ENCODE measurements at places on chromosomes 2 and 18.

GRCh38 chr18:36582988-36583745, 245.6 kb downstream of the TPGS2 start:
- no peak for DNase-seq

- DNase-seq: no peak
Measured at GRCh38 chr2:9001229-9001628, 2.3 kb downstream of the MBOAT2 start.

DNA sequence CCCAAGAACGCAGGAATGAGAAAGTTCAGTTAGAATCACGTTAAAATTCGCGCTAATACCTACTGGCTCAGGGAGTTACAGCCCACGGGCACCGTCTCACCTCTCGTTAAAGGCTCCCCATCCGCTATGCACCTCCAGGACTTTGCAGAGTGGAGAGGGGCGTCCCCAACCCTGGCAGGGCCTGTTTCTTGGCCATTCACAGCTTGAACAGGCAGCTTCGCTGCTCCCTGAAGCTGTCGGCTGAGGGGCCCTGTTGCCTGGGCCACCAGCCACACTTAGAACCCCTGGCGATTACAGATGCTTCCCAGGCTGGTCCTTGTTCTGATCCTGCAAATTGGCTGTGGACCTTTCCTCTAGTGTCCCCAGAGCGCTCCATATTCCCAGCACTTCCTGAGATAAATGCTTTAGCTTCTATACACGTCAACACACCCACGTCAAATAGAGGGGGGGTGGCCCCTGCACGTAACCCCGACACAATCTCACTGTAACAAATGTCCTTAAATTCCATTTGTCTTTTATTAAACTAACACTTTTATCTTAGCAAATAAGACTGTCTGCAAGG, 16.8 kb upstream of the SNTG2 start:
- DNase-seq: no peak

DNA sequence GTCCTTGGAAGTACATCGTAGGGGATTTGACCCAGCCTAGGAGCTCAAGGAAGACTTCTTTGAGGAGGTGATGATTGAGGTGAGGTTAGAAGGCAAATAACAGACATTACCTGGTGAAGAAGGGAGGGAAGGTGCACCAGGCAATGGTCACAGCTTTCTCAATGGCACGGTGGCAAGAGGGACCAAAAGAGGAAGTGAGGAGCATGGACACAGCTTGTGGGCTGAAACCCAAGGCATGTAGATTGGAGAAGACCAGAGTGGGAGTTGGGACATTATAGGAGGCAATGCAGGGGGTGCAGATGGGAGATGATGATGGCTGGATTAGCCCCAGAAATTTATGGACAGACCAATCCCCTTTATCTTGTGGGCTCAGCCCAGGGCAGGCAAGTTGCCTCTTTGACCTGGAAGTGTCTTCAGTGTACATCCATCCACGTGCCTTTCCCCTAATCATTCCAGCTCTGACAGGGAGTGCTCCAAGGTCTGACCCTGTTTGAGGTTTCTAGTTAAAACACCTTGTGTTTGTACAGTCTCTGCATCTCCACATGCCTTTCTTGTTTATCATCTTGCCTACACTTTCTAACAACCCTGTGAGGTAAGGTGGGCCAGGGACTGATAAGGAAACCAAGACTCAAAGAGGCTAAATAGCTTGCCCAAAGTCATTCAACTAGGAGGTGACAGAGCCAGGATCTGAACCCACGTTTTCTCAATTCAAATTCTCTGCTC, 59.1 kb downstream of the NRP2 start:
- no peak for DNase-seq

DNA sequence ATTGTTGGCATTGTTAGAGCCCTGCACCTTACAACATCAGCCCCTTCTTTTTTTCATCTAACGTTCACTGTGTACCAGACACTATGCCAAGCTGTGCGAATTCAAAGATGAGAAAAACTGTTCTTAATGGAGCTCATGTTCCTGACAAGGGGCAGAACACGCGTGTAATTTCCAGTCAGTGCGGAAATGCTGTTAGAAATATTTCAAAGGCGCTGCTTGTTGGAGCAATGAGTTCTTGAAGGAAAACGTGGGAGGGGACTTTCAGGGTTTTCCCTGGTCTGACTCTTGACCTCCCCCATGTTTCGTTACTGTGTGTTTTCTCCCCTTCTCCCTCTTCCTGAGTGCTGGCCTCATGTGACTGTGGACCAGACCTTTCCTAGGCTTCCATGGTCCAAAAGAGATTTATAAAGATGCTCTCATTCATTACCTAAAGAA, 1.5 kb downstream of the MTHFD2 start:
- no peak for DNase-seq

DNA sequence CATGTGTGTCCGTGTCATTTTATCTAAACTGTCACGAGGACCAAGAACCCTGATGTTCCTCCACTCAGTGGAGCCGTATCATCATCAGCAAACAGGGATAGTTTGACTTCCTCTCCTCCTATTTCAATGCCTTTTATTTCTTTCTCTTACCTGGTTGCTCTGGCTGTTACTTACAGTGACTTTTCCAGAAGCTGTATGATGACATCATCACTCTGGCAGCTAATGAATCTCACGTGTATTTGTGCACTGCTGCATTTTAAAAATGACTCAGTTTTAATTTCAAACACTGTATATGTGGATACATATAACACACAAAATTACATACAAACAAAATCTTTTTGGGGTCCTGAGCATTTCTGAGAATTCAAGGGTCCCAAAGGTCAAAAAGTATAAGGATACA, 481.4 kb downstream of the CDH2 start:
- no peak for DNase-seq

GRCh38 chr2:186610785-186611184, 20.9 kb downstream of the ITGAV start:
- DNase-seq: no peak

GRCh38 chr18:77067291-77068061, 65.1 kb downstream of the MBP start:
- DNase-seq: peak; percentile 80

GRCh38 chr2:10022445-10022844, 20.9 kb upstream of the KLF11 start:
- DNase-seq: no peak

GRCh38 chr18:44526705-44527415, 153.8 kb upstream of the SETBP1 start:
- no peak for DNase-seq

GRCh38 chr2:232038881-232039485, 77.5 kb downstream of the DIS3L2 start:
- no peak for DNase-seq

DNA sequence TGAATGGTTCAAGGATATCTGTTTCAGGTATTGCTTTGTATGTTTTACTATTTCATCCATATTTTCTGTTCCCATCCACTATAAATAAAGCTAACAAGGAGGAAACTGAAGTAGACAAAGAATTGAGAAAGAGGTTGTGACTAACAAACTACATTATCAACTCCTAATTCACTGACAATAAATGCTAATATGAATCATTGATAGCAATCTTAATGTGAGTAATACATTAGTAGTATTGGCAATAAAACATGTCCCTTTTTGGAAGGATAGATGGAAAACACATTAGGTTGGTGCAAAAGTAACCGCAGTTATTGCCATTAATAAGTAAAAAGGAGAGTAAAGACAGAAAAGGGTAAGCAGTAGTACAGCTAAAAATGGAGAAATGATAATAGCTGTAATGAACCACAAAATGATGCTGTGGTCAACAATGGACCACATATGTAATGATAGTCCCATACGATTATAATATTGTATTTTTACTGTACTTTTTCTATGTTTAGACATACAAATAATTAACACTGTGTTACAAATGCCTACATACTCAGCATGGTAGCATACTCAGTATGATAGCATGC, 104.7 kb downstream of the THADA start:
- DNase-seq: no peak

DNA sequence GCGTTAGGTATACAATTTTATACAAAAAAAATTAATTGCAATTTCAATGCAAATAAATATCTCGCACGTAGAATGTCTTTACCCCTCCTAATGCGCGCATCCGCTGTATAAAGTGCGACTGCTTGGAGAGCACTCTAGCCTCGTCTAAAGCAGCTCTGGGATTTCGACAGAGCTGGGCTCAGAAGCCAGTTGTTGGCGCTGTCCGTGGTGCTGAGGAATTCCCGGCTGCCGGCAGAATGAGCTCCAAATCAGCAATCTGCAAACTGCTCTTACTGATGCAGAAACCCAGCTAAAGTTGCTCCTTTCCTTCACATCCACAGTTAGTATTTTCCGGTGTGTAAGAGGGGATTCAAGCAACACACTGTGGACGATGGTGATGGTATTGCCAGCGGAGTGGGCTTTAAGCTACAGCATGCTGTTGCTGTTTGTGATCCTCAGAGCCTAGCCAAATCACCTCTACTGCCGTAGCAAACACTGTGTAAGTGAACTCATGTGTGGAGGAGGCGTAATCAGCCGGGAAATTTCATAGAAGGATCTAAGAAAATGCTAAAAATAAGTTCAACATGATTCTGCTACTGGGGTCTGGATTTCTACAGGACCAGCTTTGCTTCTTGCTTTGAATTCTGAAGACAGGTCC, at the start of gene VWC2L:
VWC2L (plus strand) TSS at position 137 of the 637 bp plus-strand sequence. CDS start 3,140 bp downstream, outside the sequence.
- DNase-seq: no peak

- DNase-seq: no peak
Measured at GRCh38 chr18:13268158-13269012, 49.8 kb downstream of the LDLRAD4 start.

- DNase-seq: no peak
Measured at GRCh38 chr2:216316743-216317142, 55.5 kb downstream of the MARCHF4 start.
